ENCODE measurements at places on chromosomes 16 and 17.

DNA sequence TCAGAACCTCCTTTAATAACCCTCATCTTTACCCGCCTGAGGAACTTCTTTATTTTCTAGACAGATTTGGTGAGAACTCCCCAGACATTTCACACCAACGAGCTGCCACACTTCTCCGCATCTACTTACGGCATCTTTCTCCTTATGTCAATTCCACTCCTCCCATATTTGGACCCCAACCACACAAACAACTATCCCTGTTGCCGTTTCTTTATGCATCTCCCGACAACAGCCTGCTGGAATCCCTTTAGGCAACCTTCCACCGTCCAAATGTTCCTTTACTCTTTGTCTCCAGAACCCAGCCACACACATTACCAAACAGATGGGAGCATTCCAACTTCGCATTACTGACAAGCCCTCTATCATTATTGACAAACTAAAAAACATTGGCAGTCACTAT lies 8.8 kb upstream of the ENDOV start:
- no peak for DNase-seq

GRCh38 chr17:22514315-22514714 lies 822.0 kb downstream of the KCNJ18 start:
- DNase-seq = no peak

GRCh38 chr16:65975049-65975708 lies 391.3 kb upstream of the CDH5 start:
- no peak for DNase-seq

- DNase-seq = no peak
Observed at GRCh38 chr16:11367483-11367906, 22.2 kb downstream of the RMI2 start.

DNA sequence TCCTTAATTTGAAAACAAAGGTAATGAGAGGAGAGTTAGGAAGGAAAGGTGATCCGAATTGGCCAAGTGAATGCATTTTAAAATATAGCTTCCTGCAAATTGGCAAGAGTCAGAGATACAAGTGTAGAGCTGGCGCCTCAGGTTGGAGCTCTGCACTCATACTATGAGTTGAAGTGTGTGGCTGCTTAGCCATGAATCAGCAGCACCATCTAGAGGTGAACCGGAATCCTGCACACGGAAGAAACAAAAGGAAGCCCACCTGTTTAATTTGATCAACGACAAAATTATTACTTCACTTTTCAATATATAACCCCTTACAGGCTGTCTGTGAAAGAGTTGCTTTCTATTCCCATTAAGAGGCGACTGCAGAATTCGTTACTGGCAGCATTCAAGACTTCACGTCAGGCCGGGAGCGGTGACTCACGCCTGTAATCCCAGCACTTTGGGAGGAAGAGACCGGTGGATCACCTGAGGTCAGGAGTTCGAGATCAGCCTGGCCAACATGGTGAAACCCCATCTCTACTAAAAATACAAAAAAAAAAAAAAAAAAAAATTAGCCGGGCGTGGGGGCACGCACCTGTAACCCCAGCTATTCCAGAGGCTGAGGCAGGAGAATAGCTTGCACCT lies 1253.7 kb upstream of the CDH8 start:
- DNase-seq = no peak

DNA sequence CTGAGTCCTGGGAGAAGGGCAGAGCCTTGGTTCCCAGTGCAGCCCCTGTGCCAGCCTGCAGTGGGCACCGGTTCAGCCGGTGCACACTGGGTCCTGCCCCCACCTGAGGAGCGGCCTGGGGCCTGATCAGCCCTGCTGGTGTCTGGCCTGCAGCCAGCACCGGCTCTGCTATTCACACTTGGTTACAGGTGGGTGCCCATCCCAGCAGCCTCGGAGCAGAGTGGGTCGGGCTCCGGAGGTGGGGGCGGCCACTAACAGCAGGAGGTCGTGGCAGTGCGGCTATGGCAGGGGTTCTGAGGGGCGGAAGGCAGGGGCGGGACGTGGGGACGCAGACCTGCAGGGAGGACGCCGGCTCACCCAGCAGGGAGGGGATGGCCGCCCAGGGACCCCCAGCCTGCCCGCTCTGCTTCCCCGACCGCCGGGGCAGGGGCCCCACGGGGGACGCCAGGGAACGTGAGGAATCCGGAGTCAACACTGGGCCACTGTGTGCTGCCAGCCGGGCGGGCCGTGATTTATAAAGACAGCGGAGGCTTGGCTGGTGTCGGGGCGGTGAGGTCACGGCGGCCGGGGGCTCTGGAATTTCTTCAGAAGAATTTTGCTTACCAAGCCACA lies 20.3 kb downstream of the METRNL start:
- DNase-seq = no peak

DNA sequence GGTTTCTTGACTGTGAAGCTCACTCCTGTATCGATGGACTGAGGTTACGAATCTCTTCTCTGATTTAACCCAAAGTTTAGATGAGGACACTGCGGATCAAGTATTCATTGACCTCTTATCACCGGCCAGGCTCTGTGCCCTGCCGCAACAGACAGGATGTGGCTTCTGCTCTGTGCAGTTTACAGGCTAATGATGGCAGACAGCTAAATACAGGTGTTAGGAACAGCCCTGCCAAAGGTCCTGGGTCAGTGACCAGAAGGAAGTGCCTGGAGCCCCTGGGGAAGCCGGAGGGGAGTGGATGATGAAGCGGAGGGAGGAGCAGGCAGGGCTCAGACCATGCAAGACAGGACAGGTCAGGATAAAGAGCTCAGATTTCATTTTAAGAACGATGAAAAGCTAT lies 44.4 kb downstream of the HAPSTR1 start:
- DNase-seq = no peak

DNA sequence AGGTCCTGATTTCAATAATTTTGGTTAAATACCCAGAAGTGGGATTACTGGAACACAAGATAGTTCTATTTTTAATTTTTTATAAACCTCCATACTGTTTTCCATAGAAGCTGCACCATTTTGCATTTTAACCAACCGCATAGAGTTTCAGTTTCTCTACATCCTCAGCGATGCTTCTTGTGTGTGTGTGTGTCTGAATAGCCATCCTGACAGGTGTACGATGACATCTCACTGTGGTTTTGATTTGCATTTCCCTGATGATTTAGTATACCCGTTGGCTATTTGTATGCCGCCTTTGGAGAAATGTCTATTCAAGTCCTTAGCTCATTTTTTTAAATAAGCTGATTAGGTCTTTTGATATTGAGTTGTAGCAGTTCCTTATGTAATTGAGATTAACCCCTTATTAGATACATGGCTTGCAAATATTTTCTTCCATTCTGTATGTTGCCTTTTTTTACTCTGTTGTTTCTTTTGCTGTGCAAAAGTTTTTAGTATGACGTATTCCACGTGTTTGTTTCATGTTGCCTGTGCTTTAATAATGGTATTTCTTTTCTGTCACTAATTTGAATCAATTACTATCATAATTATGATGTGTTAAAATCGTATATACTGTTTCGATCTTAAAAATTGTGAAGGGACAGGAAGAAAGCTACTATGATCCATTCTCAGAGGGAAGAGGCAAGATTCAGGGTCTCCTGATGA lies 227.2 kb upstream of the MON1B start:
- DNase-seq = no peak

DNA sequence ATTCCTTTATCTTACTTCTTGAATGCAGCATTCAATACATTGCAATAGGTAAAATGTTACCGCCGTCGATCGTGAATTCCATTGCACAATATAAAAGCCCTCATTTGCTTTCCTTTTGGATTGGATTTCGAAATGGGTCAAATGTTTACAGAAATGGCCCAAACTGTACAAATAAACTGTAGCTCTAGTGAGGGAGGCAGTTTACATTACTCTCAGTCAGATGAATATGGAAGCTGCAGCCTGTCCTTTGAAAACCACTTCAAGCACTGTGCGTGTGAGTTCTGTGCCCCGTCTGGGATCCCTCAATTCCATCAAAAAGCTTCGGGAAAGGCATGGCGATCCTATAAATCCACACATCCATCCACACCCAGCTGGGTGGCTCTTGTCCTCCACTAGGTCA lies 258.6 kb upstream of the FOXF1 start:
- DNase-seq = no peak

- no peak for DNase-seq
Observed at GRCh38 chr16:12613131-12613991, 190.3 kb downstream of the CPPED1 start.

GRCh38 chr16:64586781-64587180 lies 535.1 kb downstream of the CDH11 start:
- no peak for DNase-seq

DNA sequence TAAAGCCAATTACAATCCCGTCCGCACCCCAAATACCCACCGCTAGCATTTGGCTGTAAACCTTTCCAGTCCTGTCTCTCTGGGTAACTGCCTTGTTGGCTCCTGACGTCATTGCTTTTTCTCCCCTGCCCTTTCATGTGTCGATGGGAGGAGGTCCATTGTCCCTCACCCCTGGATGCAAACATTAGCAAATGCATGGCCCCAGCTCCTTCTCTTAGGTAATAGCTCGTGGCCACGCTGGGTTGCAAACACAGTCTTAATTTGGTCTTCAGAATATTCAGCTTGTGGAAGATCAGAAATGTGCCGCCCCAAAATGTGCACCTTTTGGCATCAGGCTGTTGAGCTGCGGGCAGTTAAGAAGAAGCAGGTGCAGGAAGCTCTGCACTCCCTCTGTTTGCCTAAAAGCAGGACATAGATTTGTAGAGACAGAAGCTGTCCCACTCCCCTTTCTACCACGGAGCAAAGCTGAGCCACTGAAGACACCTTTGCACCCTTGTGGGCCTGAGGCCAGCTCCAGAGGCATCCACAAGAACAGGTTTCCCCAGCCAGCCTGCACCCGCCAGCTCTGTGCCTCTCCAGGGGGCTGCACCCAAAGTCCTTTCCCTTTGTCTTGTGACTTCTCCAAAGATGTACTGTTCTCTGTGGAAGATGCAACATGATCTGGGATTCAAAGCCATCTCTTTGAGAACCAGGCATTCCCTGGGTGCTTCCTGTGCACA lies 127.3 kb downstream of the MGAT5B start:
- DNase-seq = no peak
